ENCODE measurements at places on chromosomes 16 and 17.

GRCh38 chr17:59941131-59941530 is 23.4 kb downstream of the RNFT1 start:
- no peak for DNase-seq

DNA sequence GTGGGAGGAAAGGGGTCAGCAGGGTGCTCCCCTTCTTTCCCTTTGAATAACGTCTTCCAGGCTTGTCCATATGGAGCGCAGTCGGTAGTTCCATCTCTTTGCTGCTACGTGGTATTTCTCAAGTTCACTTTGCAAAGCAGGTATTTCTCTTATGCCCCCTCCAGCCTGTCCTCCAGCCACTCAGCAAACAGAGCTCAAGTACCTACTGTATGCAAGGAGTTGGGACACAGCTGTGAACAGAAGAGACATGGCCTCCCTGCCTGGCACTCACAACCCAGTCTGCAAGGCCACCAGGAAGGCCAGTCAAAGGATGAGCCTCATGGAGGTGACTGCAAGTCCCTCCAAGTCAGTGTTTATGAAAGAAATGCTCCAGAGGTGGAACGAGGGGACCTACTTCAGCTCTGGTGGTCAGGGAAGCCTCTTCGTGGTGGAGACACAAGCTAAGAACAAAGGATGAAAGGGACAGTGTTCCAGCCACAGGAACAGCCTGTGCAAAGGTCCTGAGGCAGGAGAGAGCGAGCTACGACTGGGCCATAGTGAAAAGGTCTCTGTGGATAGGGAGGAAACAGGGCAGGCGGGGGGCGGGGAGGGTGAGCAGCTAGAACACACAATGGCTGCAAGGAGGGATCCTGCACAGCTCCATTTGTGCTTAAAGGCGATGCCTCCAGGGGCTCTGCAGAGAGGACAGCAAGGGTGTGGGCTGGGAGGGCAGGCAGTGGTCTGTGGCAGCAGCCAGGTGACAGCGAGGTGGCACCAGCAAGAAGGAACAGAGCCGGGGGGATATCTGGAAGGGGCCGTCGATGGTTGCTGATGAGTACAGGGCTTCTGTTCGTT is 32.6 kb downstream of the PPL start:
- DNase-seq = no peak

DNA sequence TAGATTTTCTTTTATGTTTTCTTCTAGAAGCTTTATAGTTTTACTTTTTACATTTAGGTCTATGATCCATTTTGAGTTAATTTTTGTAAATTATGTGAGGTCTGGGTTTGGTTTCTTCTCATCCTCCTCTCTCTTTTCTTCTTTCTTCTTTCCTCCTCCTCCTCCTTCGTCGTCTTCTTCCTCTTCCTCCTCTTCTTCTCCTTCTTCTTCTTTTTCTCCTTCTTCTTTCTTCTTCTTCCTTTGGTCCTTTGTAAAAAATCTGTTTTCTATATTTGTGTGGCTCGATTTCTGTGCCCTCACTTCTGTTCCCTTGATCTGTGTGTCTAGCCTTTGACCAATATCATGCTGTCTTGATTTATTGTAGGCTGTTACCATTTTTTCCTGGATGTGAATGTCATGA is 5.0 kb upstream of the SLC25A35 start:
- no peak for DNase-seq

DNA sequence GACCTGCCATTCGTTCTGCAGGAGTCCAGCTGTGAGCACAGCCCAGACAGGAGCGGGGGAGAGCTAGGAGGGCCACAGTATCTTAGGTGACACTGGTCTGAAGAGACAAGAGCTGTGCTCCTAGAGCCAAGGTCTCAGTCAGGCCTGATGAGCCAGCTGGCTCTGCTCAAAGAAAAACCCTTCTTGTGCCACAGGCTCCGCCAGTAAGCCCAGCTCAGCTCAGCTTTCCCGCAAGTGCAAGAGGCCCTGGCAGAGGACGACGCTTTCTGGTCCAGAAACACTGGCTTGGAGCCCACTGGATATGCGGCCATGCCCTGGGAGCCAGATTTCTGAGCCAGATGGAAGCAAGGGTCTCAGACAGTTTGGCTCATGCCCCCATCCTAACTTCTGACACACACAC is 23.9 kb downstream of the PEMT start:
- DNase-seq = no peak

- DNase-seq = no peak
Observed at GRCh38 chr16:85381738-85382592, 231.2 kb upstream of the GSE1 start.

GRCh38 chr17:57256708-57257112 is 387 bp downstream of the MSI2 start:
- no peak for DNase-seq

- no peak for DNase-seq
Observed at GRCh38 chr16:14111713-14112538, 40.8 kb downstream of the MRTFB start.

DNA sequence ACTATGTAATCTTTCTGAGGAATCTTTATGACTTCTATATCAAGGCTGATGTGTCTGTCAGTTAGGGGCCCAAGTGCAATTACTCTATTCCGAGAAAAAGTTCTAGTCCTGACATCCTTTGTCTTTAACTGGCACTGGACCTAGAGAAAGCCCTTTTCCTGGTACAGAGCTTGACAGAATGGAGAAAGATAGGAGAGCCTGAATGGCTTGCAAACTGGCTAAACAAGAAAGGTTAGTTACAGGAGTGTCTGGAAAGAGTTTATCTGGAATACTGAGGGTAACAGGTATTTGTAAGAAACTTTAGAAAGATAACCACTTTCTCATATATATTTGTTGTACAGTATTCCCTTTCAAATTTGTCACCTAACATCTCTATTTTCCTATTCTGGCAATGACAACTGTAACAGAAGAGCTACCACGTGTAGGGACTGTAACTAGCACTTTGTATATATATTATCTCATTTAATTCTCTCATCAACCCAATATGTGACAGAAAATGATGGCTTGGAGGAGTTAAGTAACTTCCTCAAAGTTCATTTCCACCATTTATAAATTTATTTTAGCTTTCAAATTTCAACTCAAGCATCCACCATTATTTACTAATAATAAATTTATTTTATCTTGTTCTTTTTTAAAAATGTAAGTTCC is 97.4 kb upstream of the C17orf78 start:
- DNase-seq = no peak

- peak; percentile 75 for DNase-seq
Observed at GRCh38 chr16:391885-392335, 5.1 kb upstream of the NME4 start.

DNA sequence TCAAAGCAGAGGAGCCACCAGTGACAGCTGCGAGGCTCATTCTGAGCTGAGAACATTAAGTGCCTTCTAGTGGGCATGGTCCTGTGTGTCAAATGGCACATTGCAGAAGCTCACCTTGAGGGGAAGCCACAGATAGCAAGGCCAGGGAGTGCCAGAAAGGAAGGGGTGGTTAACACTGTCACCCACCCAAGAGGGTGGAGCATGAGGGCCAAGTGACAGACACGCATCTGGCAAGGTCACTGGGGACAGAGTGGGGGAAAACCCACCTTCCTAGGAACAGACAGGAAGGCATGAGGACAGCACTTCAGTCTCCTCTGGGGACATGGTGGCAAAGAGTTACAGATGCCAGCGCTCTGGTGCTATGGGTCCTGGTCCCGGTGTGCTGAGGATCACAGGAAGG is 22.1 kb downstream of the NUBP1 start:
- peak; percentile 61 for DNase-seq

- peak; percentile 42 for DNase-seq
Observed at GRCh38 chr17:609232-609810, 105.3 kb downstream of the VPS53 start.

GRCh38 chr16:49622084-49622390 is 233.9 kb downstream of the ZNF423 start:
- no peak for DNase-seq

DNA sequence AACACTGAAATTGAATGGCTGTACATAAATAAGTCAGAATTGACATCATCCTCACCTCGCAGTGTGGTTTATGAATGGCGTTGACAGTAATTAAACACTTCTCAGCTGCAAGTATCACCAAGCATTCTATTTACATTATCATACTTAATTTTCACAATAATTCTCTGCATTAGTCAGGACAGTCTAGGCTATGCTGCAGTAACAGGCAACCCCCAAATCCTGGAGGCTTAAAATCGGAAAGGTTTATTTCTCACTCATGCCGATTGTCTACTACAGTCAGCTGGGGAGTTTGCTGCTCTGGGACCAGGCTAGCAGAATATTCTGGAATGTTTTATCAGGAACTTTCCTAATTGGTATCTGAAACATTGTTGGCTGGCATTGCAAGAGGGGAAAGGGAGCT is 493.2 kb upstream of the ERCC4 start:
- DNase-seq = no peak

DNA sequence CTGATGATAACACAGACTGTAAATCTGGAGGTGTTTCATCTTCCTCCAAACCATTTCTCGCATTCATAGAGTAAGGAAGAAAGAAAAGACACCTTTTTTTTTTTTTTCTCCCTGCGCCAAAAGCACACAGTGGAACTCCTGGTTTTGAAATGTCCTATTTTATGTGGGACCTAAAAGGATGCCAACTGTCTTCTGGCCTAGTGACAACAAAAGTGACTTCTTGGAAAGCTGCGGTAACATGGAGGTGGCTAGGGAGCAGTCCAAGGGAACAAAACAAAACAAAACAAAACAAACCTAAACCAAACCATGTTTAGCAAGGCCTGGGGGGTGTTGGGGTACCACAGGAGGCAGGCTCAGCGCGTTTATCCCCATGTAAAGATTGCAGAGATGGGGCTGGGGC is 174.8 kb downstream of the XYLT1 start:
- DNase-seq = no peak

DNA sequence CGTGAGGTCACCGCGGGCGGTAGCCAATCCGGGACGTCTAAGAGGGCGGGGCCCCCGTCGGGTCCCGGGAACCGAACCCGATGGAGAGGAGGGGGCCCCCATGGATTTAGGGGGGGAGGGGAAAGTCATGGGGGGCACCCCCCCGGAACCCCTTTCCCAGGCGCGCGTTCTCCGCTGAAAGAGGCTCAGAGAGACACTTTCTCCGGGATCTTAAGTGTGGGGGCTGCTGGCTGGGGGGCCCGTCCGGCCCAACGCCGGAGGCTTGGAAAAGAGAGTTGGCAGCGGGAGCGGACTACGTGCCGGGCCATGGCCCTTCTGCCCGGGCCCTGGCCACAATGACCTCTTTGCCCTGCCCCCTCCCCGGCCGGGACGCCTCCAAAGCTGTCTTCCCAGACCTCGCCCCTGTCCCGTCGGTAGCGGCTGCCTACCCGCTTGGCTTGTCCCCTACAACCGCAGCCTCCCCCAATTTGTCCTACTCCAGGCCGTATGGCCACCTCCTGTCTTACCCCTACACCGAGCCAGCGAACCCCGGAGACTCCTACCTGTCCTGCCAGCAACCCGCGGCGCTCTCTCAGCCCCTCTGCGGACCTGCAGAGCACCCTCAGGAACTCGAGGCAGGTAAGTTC is at the start of gene DLX4:
TSS of gene DLX4 (plus strand) at position 57 of the 626 bp plus-strand sequence. CDS start at position 336, 279 bp downstream.
- DNase-seq = peak; percentile 68

DNA sequence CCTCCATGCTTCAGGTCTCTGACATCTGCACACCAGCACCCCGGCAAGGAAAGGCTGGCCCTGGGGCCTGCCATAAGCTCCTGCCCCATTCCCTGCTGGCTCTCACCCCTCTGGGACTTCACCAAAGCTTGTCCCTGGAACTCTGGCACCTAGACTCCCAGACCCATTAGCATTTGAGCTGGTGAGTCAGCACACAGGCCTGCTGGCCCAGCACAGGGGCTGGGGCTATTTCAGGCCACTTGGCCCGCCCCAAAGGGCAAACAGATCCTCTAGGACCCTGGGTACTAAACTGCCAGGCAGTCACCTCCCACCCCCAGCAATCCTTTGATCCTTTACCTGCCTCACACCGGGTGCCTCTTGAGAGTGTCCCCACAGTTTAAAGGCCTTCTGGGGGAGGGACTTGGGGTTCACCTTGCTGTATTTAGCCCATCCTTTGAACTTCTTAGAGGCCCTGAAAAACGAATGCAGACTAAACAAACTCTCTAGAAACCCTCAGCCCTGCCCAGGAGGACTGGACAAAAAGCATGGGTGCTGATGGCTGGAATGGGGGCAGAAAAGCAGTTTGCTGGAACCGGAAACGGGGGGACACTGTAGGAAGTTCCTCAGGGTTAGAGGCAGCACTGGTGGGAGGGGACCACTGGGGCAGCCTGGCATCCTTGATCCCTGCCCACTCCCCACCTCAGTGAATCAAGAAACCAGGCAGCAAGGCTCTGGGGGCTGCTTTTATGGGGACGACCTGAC is 3.2 kb upstream of the SAMD14 start:
- DNase-seq = no peak

DNA sequence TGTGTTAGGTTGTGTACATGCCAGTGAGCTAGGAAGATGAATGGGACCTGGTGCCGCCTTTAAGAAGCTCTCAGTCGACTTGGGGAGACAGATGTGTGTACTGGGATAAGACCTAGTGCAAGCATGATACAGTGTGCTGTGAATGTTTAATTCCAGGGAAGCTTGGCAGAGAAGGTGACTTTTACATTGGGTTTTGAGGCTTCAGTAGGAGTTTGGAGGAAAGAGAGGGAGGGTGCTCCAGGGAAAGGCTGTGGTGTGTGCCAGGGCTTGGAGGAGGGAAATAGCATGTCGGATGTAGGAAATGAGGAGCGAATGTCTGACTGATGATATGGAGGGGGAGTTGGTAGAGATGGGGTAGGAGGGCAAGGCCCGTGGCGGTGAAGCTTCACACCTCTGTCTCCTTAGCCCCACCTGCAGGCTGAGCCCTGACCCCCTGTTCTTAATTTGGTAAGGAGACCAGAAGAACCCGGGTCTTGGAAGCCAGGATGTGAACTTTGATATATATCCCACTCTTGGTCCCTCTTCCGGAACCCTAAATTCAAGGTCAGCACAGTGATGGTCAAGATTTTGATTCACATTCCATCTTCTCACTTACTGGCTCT is 76.6 kb downstream of the PLCG2 start:
- DNase-seq = no peak

DNA sequence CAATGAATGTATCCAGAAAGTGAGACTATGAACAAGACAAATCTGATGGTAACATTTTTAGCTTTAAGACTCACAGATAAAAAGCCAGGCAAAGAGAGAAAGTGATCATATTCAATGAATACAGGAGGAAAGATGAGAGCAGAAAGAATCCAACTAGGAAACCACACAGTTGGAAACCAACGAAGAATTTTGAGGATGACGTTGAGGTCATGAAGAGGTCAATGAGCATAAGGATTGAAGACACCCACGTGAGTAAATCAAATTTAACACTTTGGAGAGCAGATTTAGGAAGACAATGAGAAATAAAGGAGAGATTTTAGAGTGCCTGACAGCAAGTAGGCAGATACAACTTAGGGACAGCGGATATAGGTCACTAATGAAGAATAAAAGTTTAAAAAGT is 948.1 kb downstream of the KCNJ2 start:
- no peak for DNase-seq

GRCh38 chr16:27408012-27408601 is 6.1 kb downstream of the IL21R start:
- no peak for DNase-seq

DNA sequence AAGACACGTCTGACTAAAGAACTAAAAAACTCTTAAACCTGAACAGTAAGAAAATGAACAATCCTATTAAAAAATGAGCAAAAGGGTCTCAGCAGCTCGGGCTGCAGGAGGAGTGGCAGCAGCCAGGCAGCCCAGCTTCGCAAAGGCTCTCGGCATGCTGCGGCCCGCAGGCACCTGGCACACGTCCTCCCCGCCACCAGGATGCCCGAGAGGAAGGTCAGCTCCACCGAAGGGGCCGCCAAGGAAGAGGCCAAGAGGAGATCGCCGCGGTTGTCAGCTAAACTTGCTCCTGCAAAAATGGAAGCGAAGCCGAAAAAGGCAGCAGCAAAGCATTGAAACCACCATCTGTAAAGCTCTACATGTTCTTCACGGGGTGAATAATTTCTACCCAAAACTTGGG is 173.5 kb downstream of the BCAS3 start:
- no peak for DNase-seq

- no peak for DNase-seq
Observed at GRCh38 chr17:81349397-81350319, 45.6 kb upstream of the BAHCC1 start.

All from GM13976 (cell line).